Stimulated activated CD4-positive, alpha-beta T cell treated with anti-CD3 and anti-CD28 coated beads, Interleukin-2, amount 100 ng/mL, for 24 hours (primary cell): ENCODE measurements at places on chromosomes 6 and 20.

- no peak for DNase-seq
Observed at GRCh38 chr6:130766239-130767144, 60.7 kb upstream of the SMLR1 start.

DNA sequence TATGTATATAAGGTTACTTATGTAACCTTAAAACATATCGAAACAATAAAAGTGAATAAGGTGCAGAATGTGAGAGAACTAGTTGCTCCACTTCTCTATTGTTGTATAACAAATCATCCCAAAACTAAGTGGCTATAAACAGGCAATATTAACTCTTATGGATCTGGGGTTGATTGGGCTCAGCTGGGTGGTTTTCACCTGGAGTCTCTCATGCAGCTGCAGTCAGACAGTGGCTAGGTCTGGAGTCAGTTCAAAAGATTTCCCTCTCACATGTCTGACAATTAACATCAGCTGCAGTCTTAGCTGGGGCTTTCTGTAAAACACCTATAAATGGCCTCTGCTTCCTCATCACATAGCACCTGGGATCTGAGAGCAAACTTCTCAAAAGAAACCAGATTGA lies 288.4 kb upstream of the SASH1 start:
- DNase-seq, result no peak

DNA sequence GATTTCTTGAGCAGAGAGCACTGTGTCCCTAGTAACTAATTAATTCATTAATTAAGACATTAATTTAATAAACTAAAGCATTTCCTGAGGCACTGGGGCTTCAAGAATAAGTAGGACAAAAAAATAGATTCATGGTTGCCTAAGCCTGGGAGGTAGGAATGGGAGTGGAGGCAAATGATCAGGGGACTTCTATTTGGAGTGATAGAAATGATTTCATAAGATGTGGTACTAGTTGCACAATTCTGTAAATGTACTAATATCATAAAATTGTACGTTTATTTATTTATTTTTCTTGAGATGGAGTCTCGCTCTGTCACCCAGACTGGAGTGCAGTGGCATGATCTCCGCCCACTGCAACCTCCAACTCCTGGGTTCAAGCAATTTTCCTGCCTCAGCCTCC lies 287.2 kb downstream of the KHDC1L start:
- no peak for DNase-seq

DNA sequence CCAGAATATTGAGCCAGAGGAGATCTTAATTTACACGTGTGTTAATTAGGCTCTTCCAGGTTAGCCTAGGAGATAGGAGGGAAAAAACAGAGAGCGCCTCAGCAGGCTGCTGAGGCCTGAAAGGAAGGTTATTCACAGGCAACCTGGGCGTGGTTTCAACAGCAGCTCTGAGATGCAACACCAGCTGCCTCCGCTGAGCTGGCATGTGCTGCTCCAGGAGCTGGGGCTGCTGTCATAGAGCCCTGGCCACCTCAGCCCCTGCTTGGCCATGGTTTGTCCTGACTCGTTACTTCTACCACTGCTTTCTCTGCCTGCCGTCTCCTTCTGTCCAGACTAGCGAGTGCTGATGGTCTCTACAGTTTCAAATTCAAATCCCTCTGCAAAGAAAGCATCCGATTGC lies 32.4 kb upstream of the RPP40 start:
- no peak for DNase-seq

DNA sequence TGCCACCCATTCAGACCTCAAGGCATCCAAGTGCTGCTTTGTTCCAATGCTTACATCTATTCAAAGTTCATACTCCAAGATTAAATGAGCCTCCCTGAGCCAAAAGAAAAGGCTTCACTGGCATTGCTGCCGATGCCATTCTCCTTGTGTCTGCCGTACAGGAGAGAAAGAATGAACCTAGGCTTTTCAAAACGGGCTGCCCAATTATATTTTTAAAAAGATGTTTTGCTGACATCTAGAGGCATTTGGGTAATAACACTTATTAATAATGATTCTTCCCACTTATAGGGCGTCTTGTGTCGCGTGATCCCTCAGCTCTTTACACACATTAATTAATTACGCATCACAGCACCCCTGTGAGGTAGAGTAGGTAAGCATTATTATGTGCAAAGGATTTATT lies 545.6 kb downstream of the PKHD1 start:
- no peak for DNase-seq

- DNase-seq, result no peak
Observed at GRCh38 chr6:112923940-112924587, 576.9 kb downstream of the RFPL4B start.

DNA sequence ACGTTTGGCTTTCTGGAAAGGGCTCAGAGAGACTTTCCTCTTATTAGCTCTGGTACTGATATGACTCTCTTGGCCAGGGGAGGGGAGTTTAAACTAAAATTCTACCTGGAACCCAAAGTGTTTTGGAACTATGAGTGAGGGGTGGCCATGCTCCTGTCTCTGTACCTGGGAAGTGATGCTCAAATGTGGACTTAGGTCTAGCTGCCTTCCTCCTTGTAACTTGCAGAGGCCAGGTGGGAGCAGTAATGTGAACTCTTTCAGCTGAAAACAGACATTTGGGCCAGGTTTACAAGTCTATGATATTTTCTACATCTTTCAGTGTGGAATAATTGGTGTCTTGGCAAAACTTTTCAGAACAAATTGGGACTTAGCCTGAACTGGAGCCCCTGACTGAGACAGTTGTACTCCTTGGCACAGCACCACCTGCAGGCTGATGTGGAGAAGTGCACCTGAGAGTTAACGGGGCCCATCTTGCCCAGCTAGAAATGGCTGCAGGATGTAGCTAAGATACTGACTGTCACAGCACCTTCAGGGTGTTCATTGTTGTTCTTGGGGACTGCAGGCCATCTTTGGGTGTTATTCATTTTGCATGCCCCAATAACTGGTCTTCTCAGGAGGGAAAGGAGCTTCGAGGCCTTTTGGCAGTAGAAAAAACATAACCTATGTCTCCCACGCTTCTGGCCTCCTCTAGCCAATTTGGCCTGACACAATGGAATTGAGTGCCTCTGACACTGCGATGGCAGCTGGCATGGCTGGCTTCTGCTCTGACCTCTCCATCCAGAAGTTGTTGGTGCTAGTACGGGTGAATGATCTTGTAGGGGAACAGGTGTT lies 37.1 kb downstream of the CD109 start:
- DNase-seq, result peak; percentile 78

GRCh38 chr20:57244221-57244585 lies 22.2 kb downstream of the BMP7 start:
- no peak for DNase-seq

- DNase-seq, result no peak
Observed at GRCh38 chr20:46696791-46697279, 7.6 kb upstream of the TP53RK start.

GRCh38 chr6:89290401-89291155 lies 24.5 kb downstream of the GABRR2 start:
- no peak for DNase-seq

- no peak for DNase-seq
Observed at GRCh38 chr6:127869772-127870404, 31.0 kb downstream of the THEMIS start.

DNA sequence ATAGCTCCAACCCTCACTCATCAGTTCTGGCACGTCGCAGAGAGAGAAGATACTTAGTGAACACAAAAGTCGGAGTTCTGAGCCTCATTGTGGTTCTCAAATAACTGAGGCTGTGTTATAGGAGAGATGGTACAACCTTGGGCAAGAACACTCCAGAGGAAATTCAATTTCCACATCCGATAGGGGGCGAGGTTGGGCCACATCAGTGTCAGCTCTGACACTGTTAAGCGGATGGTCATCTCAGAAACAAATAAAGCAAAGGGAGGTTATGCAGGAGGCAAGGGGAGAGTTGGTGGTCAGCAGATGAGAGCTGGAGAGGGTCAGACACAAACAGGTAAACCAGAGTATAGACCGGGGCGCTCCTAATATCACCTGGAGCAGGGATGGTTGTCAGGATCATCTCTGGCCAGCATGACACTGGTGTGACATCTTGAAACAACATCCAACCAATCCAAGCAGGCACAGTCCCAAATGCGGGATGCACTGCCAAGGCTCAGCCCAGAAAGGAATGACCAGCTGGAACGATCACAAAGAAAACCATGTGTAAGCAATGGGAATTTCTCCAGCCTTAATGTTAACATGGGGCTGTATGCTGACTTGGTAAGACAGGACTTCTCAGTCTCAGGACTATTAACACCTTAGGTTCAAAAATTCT lies 331.8 kb downstream of the HACE1 start:
- peak; percentile 4 for DNase-seq

DNA sequence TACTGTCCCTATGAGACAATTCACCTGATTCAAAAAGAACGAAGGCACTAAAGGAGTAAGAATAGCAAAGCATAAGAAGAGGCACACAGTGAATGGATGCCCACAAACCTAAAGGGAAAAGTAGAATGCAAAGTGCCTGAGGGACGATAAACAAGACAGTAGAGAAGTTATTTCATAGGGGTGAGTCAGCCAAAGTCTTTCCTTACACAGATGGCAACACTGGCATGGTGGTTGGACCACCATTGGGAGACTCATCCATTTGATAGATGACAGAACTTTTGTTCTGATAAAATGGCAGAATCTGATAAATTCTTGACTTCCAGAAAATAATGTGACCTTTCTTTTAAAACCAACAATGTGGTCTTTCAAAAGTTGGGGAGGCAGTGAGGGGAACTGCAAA lies 148.1 kb upstream of the HDAC2 start:
- no peak for DNase-seq

DNA sequence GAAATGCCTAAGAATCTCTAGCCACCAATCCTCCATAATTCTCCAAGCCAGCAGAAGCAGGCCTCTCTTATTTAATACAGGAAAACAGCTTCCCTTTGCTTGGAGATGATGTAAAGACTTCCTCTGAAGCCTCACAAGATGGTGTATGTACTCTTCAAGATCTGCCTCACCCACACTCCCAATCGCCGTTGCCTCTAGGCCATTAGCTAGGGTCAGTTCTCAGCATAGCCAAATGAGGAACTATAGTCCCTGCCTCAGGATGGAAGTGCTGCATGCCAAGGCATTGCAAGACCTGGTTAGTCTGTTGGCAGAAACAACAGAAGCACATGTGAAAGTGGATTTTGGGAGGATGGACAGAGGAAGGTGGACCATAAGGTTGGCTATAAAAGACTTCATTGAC lies 139.1 kb downstream of the SCML4 start:
- DNase-seq, result no peak
